ENCODE measurements at places on chromosomes 16 and 17. TPM values are rescaled to one million over a fixed set of nuclear protein-coding genes. Genes with fewer than 3 reads are reported as not detected.

DNA sequence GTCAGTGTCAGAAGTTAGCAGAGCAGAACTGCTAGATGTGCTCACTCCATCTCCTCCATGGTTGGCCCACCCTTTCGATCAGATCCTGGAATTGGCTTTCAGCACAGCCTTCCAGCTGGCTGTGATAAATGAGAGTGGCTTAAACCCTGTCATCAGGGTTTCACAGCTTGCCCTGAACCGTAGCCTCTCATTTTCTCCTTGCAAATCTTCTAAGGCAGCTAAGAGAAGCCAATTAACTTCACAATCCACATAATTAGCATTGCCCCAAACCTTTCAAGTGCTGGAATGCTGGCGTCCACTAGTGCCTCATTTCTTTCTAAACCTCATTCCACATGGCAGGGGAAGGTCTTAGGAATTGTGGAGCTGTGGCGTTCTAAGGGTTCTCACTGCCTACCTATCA is 21.7 kb downstream of the MILR1 start:
- no peak overlapping the region for H3K4me3 ChIP-seq
- no peak for DNase-seq
- no peaks in the 10 kb centered on the region for H3K36me3 ChIP-seq

- H3K27ac ChIP-seq = peak overlapping the region; percentile 70
- H3K27me3 ChIP-seq = no peaks in the 10 kb centered on the region
- DNase-seq = no peak
- no peak overlapping the region for H3K4me3 ChIP-seq
- no peaks in the 10 kb centered on the region for H3K36me3 ChIP-seq
- H3K4me1 ChIP-seq = peaks cover 41% of the 10 kb centered on the region
Measured at GRCh38 chr16:10323528-10323869, 62.4 kb upstream of the ATF7IP2 start.

Gene MT1H
- total RNA-seq = not detected

- H3K27me3 ChIP-seq = no peaks in the 10 kb centered on the region
- H3K4me3 ChIP-seq = no peak overlapping the region
- peaks cover 10% of the 10 kb centered on the region for H3K36me3 ChIP-seq
- no peak for DNase-seq
Measured at GRCh38 chr16:74321356-74321755, 24.7 kb downstream of the PSMD7 start.

Gene KRT15
- 0.34 TPM for total RNA-seq

GRCh38 chr16:81478876-81479511 is 34.4 kb downstream of the CMIP start:
- peak overlapping the region; percentile 3 for H3K27ac ChIP-seq
- H3K27me3 ChIP-seq = no peaks in the 10 kb centered on the region
- no peak for DNase-seq
- peaks cover 43% of the 10 kb centered on the region for H3K36me3 ChIP-seq
- peaks cover 67% of the 10 kb centered on the region for H3K4me1 ChIP-seq

DNA sequence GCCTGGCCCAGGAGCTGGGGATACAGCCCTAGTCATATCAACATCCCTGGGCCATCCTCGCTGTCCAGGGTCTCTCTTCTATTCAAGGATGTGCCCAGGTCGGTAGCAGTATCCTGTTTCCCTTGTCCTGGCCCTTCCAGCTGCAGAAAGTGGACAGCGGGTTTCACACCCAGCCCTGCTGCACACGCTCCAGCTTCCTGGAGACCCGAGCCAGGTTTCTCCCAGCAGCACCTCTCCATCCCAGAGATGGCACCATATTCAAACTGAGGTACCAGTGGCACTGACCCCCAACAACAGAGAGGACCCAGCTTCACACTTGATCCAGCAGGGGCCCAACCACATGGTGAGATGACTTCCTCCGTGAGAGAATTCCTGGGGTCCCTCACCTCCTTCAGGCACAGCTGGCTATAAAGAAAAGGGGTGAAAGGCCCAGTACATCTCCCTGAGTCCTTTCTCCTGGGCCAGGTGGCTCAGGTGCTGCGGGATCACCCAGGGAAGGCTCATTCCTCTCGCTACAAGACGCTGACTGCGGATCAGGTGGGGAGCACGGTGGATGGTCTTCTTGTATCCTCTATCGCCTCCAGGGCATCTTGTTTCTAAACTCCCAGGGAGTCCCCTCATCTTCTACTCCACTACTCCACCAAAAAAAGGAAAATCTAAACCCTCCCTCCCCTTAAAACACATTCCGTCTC is 1.4 kb downstream of the CUEDC1 start:
- peaks cover 22% of the 10 kb centered on the region for H3K4me1 ChIP-seq
- H3K27ac ChIP-seq = no peak overlapping the region
- no peaks in the 10 kb centered on the region for H3K36me3 ChIP-seq

Gene IKZF3
- 1.1 TPM for total RNA-seq
